ENCODE measurements at places on chromosomes 5 and 9.

GRCh38 chr9:121744687-121745395 is 93.4 kb downstream of the DAB2IP start:
- DNase-seq: peak; percentile 78

GRCh38 chr9:82499337-82499736 is 510.8 kb downstream of the SPATA31D1 start:
- DNase-seq: no peak

DNA sequence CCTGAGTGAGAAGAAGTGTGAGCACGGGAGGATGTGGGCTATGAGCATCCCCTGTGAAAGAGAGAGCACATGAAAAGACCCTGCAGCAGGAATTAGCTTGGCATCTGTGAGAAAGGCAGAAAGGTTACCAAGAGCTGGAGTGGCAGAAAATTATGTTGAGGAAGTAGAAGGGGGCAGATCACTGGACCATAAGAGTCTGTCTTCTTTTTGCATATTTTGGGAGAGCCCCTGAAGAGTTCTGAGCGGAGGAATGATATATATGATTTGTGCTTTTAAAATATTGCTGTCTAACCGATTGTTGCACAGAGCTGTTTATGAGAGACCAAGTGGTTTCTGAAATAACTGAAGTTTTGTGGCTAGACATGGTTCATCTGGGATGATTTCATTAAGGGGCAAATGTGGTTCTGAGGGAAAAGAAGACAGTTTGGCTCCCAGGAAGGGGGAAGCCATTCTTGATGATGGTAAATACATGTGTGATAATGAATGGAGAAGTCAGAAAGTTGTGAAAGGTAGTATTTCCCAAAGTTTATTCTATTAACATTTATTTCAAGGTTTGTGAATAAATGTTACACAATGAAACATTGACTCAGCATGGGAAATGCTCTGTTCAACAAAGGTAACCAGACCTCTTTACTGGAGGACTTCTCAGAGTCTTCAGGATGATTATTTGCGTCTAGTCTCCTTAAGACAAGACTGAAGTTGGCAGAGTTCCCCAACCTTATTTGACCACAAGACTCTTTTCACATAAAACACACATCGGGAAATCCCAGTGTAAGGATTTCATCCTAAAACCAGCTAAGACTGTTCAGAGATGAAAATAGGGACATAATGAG is 31.5 kb upstream of the ADRB2 start:
- no peak for DNase-seq

- no peak for DNase-seq
Measured at GRCh38 chr5:37437711-37438110, 58.6 kb downstream of the WDR70 start.

DNA sequence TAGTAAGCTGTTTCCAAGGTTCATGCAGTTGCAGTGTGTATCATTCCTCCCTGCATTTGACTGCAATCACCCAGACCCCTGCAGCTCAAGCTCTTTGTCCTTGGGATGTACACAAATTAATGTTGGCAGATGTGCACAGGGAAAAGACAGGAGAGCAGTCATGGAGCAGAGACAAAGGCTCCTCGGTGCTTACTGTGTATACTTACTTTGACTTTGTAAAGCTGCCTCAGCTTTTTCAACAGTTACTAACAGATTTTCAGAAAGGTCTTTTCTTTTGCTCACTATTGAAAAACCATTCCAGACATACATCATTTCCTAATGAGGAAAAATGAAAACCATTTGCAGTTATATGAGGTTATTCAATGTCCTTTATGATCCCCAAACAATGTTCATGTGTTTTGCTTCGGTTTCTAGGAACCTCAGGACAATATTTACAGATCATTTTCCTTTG is 124.9 kb downstream of the TTC39B start:
- DNase-seq: no peak

GRCh38 chr5:146967646-146968045 is 89.1 kb upstream of the PPP2R2B start:
- no peak for DNase-seq

GRCh38 chr5:6273090-6273735 is 105.1 kb downstream of the MED10 start:
- DNase-seq: no peak

DNA sequence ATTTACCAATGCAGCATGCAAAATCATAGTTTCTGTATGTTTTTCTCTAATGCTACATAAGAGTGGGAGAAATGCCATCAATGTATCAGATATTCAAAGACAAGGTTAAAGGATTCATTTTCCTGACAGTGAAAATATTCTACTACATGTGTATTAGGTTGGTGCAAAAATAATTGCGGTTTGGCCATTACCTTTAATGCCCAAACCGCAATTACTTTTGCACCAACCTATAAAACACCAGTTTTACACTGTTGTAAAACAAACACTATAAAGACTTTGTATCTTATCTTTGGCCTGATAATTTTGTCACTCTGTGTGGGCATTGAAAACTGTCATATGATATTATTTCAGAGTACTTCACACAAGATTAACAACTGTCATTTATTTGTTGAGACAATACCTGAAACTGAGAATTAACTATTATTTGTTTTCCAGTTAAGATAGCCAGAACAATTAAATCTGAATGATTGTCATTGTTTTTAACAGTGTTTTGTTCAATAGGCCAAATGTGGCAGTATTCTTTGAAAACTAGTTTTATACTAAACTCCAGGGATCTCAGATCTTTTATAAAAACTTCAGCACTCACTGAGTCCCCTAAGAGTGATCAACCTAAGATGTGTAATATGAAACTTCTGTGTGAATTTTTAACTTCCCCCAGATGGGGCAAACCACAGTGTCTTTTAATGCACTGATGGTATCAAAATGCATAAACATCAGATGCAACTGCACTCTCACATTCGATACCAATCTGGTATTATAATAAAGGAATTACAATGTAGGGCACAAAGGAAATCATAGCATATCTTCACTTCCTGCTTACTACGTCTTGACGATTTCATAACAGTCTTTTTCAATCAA is 53.8 kb upstream of the FBN2 start:
- no peak for DNase-seq

DNA sequence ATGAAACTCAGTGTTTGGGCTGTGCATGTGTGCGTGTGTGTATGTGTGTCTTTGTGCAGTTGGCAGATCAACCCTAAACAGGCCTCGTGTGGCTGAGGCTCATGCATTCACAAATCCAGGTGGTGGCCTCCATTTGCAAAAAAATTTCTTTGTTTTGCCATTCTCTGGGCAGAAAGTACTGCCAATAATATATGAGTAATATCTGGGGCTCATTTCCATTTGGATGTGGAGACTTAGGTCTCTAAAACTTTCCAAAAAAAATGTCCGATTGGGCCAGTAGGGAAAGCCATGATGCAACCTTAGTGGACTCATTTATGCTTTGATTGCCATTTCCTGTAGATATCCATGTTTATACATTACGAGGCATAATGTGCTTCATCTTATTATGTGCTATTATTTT is 77.9 kb upstream of the RPS23 start:
- no peak for DNase-seq

- DNase-seq: no peak
Measured at GRCh38 chr5:95923918-95924544, 37.6 kb downstream of the ELL2 start.

DNA sequence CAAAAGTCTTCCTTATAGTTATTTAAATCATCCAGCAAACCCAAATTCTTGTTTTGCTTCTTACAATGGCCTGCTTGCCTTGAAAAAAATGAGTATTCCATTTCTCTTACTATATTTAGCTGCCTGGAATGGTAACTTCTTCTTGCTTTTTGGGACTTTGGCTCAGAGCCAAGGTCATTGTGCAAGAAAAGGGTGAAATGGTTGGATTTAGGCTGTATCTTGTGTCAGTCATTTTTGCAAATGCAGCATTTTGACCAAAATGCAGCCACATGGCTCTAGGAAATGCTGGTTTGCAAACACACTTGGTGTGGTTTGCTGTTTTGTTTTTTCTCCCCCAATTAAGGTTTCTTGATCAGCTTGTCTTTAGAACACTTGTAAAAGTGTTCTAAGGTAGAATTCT is 133.3 kb upstream of the ELL2 start:
- DNase-seq: no peak

DNA sequence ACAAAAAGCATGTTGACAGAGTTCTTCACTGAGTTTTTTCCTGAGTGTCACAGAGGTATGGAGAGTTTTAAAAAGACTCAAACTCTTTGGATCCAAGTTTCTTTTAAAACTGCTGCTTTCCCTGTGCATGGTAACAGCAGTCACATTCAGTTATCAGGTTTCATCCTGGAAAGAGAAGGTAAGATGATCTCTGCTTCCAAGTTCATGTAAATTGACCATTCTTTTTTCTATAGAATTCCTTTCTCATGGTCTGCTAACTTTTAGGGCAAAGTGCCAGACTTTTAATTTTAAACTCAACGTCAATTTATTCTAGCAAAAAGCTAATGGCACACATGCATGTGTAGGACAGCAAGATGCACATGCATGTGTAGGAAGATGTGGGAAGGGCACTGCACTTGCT is 52.5 kb upstream of the PRLR start:
- no peak for DNase-seq

- DNase-seq: no peak
Measured at GRCh38 chr5:142637871-142638270, 48.0 kb downstream of the FGF1 start.

- DNase-seq: no peak
Measured at GRCh38 chr5:66174338-66174737, 30.2 kb downstream of the SREK1 start.

GRCh38 chr5:157481265-157481664 is 21.3 kb downstream of the NIPAL4 start:
- no peak for DNase-seq

GRCh38 chr5:143251190-143251589 is 152.3 kb downstream of the NR3C1 start:
- no peak for DNase-seq

GRCh38 chr5:58493141-58493540 is 1.9 kb downstream of the GAPT start:
- no peak for DNase-seq

- DNase-seq: no peak
Measured at GRCh38 chr5:54547711-54548250, 30.2 kb downstream of the SNX18 start.

DNA sequence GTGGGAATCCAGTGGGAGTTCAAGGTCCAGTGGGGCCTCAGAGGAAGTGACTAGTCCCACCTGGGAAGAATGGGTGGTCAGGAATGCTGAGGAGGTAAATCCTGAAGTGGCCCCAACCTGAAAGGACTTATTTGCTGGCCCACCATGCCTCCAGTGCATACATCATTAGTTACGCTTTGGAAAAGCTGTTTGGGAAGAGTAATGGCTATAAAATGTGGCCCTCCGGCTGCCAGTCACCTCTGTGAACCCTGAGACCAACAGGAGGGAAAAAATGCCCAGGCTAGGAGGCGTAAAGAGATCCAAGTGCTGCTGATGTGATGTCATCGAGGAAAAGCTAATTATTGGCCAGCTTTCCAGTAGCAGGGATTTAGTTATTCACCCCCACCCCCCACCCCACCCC is 2.7 kb upstream of the SLC26A2 start:
- DNase-seq: no peak

DNA sequence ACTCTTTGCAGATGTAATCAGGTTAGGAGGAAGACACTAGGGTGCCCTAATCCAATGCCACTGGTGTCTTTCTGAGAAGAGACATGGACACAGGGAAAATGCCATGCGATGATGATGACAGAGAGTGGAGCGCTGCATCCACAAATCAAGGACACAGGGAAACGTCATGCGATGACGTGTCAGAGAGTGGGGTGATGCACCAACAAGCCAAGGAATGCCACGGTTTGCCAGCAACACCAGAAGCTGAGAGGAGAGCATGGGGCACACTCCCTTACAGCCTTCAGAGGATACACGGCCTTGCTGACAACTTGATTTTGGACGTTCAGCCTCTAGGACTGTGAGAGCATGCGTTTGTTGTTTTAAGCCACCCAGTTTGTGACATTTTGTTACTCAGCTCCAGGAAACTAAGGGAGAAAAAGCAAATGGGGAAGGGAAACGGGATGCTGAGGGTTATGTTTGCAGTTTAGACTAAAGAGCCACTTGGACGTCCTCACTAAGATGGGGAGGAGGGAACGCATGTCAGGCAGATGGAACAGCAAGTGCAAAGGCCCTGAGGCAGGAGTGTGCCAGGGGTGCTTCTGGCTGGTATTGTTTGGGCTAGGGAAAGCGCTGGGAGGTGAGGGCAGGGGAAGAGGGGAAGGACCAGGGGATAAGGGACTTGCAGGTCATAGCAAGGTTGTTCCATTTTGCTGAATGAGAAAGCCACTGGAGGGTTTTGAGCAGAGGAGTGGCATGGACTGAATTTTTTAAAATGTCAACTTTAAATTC is 2.5 kb upstream of the TENT4A start:
- no peak for DNase-seq

GRCh38 chr9:79259858-79260257 is 311.9 kb upstream of the TLE4 start:
- no peak for DNase-seq

- peak; percentile 89 for DNase-seq
Measured at GRCh38 chr5:5886812-5887486, 464.5 kb downstream of the ICE1 start.

DNA sequence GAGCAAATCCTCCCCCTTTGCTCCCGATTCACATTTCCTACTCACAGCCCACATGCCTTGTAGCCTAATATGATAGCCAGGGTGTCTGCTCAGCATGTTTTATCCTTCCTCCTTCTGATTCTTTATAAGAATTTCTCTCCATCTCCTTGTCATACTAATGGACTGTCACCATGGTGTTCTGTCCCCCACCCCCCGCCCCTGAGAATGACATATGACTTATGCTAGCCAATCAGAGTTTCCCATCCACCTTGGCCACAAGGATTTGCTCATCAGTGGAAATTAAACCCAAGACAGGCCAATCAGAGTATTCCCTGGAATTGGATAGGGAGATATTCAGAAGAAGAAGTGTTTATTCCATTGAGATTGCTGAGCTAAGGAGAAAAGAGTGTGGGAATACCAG is 16.0 kb downstream of the ABLIM3 start:
- no peak for DNase-seq

- no peak for DNase-seq
Measured at GRCh38 chr5:154708846-154709245, 46.3 kb upstream of the LARP1 start.

- DNase-seq: no peak
Measured at GRCh38 chr5:5700549-5700948, 278.1 kb downstream of the ICE1 start.

GRCh38 chr5:138472353-138472752 is 7.1 kb downstream of the EGR1 start:
- peak; percentile 85 for DNase-seq

DNA sequence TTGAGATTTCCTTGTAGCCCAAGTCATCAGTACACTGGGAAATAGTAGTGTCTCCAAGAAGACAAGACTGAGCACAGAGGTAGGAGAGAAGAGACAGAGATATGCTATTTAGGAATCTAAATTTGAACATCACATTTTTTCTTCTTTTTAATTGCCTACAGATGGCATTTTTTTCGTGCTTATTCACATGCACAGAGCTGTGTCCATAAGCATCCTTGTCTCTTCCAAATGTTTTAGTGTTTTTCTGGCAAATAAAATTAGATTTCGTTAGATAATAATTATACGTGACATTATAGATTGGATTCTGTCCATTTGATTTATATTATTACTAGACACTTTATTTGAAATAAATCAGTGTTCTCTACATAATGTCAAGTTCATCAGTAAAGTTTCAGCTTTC is 80.9 kb downstream of the PRR16 start:
- DNase-seq: no peak

Measured in endodermal cell (in vitro differentiated cells).